Lung (tissue), 17 donors: ENCODE measurements at places on chromosomes 7 and 10. TPM values are rescaled to one million over a fixed set of nuclear protein-coding genes. Genes with fewer than 3 reads are reported as not detected.

GRCh38 chr10:34538281-34538829 is 276.7 kb downstream of the PARD3 start:
- DNase-seq: peak; percentile 53

- peak; percentile 88 for DNase-seq
These were observed 601.3 kb downstream of the GALNT17 start for GRCh38 chr7:71733107-71733870.

- DNase-seq: no peak
These were observed 103.3 kb downstream of the SEMA3A start for GRCh38 chr7:84091318-84091717.

DNA sequence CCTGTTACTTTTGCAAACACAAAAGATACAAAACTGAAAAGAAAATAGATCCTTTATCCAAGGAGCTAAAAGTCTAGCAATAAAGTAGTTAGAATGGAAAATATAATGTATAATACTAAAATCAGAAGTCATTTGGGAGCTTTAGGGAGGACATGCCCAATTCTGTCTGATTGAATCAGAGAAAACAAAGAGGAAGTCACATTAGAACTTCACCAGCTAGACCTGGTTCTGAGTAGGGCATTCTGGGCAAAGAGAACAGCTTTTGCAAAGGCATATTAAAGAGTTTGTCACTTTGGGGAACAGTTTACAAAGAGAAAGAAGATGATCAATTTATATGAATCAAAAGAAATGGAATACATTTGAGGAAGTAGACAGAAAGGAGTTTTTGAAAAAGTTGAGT is 107.0 kb upstream of the PRSS1 start:
- DNase-seq: no peak

DNA sequence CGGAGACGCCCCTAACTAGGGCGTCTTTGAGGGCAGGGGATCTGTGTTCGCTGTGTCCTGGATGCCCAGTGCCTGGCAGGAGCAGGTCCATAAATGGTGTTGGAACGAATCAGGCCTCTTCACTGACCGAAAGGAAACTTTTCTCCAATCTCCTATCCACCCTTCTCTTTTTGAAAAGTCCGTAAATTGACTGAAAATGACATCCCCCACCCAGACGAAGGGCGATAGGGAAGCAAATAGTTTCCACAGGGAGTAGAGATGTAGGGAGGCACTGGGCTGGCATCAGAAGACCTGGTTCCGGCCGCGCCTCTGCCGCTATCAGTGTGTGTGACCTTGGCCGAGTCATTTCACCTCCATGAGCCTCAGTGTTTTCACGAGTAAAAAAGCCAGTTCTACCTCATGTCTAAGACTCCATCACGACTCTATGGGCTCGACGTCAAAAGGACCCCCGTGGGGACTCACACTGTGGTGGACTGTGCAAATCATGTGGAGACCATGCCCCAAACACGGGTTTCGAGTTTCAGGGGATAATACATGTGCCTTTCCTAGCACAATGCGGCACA is 497 bp upstream of the RAB11FIP2 start:
- no peak for DNase-seq

SKIDA1 gene
- polyA plus RNA-seq: 0.24 TPM
